ENCODE measurements at places on chromosomes 13 and 19.

GRCh38 chr13:51258612-51259548, 36.7 kb downstream of the FAM124A start:
- DNase-seq = no peak

GRCh38 chr19:22797040-22797439, 13.1 kb upstream of the ZNF99 start:
- no peak for DNase-seq

GRCh38 chr13:66154976-66155375, 1075.2 kb downstream of the PCDH9 start:
- no peak for DNase-seq

GRCh38 chr13:112234131-112234875, 141.9 kb upstream of the SPACA7 start:
- no peak for DNase-seq

Measured in GM12892 (cell line).